ENCODE measurements at places on chromosomes 16 and 17.

- DNase-seq = no peak
These were observed 38.3 kb downstream of the CCDC182 start for GRCh38 chr17:57706761-57707160.

- DNase-seq = no peak
These were observed 25.8 kb downstream of the CAPNS2 start for GRCh38 chr16:55592306-55592705.

GRCh38 chr16:87133112-87133850, 183.9 kb downstream of the C16orf95 start:
- no peak for DNase-seq

- no peak for DNase-seq
These were observed 8.9 kb downstream of the MYH10 start for GRCh38 chr17:8621585-8621984.

- no peak for DNase-seq
These were observed 17.5 kb downstream of the WWOX start for GRCh38 chr16:78116946-78117345.

DNA sequence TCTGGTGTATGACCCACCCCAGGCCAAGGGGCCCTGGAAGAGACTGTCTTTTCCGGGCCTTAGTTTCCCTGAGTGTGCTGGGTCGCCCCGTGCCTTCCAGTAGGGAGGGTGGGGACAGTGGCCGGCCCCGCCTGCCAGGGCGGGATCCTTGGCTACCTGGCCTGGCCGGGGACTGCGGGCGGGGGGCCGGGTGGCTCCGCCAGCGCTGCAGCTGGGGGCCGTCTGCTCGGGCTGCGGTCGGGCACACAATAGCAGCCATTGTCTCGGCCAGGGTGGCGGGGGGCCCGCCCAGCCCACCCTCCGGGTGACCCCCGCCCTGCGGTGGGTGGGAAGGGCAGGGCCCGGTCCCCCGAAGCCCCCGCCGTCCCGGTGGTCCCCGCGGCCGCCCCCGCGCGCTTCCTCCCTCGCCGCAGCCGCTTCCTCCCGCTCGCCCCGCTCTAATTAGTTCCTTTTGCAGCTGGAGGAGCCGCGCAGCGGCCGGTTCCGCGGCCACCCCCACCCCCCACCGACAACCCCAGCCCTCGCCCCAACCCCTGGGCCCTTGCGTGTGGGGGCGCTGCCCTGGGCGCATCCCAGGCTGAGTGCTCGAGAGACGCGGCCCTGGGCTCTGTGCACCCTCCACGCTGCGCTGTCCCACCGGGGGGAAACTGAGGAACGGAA, 11.6 kb downstream of the GLIS2 start:
- DNase-seq = no peak

GRCh38 chr16:2157480-2158261, 2.1 kb downstream of the TRAF7 start:
- no peak for DNase-seq

- DNase-seq = no peak
These were observed 562 bp downstream of the ZC3H7A start for GRCh38 chr16:11796227-11797165.

GRCh38 chr17:40110026-40110845, 9.8 kb upstream of the NR1D1 start:
- DNase-seq = no peak

GRCh38 chr17:73293480-73293911, 18.3 kb downstream of the CDC42EP4 start:
- no peak for DNase-seq

GRCh38 chr17:77125432-77125901, 15.3 kb upstream of the SEC14L1 start:
- no peak for DNase-seq

- no peak for DNase-seq
These were observed 42.7 kb upstream of the ICAM2 start for GRCh38 chr17:64063088-64063487.

- no peak for DNase-seq
These were observed 18.6 kb downstream of the RAD51C start for GRCh38 chr17:58710948-58711552.

DNA sequence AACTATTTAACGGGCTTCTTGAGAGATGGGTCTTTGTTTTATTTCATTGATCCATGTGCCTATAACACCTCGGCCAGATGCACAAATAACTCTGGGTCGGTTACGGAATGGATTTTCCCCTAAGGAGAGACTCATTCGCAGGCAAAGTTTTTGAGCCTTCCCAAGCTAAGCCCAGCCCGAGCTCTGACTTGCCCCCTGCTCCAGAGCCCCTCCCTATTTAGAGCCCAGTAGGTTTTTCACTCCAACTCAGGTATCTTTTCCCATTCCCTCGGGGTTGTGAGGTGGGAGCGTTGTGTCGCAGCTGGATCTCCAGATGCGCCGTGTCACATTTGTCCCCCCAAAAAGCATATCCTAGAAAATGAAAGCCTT, 812 bp upstream of the MYOCD start:
- DNase-seq = no peak

- no peak for DNase-seq
These were observed 12.8 kb downstream of the XYLT1 start for GRCh38 chr16:17457997-17458396.

DNA sequence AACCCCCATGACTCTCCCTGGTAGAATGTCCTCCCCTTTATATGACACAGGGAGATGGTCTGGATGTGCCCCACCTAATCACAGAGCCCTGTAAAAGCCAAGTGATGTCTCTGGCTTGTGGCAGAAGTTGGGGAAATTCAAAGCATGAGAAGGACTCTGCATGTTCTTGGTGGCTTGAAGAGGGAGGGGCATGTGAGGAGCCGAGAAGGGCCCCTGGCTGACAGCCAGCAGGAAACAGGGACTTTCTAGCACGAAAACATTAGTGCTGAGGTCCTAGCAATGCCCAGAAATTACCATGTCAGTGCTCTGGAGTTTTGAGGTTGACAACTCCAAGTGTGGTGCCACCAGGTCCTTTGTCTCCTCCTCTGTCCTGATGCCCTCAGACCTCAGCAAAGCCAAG, 75.9 kb downstream of the USP22 start:
- DNase-seq = no peak

- DNase-seq = no peak
These were observed 45.1 kb upstream of the MTSS2 start for GRCh38 chr16:70730944-70731343.

DNA sequence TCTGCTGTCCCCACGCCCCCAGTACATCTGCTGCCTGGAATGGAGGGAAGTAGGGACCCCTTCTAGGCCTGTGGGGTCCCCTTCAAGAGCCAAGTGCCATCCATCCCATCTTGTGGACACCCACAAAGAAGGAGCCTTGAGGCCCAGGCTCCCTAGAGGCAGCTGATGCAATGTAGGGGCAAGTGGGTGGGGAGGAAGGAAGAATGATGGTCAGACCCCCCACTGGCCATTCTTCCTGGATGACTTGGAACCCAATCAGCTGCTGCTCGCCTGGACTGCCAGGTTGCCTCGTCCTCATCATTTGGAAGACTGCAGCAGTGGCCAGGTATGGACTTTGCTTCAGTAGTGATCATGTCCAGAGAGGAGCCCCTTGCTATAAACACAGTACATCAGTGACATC, 48.9 kb downstream of the SMPD3 start:
- no peak for DNase-seq

DNA sequence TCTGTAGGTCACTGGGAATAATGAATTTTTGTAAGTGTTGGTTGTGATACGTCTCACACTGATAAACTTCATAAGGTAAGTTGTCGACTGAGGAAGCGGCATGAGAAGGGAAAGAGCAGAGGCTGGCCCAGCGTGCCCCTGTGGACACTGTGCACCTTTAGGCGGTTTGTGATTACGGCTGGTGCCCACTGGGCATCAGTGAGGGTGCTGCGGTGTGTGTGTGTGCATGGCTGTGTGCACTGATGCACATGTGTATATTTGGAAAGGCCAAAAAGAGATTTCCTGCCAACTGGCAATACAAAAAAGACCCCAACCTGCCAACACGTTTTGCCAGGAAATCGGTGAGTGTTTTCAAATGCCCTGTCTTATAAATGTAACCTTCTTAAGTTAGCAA, 11.9 kb downstream of the IRF8 start:
- DNase-seq = no peak

DNA sequence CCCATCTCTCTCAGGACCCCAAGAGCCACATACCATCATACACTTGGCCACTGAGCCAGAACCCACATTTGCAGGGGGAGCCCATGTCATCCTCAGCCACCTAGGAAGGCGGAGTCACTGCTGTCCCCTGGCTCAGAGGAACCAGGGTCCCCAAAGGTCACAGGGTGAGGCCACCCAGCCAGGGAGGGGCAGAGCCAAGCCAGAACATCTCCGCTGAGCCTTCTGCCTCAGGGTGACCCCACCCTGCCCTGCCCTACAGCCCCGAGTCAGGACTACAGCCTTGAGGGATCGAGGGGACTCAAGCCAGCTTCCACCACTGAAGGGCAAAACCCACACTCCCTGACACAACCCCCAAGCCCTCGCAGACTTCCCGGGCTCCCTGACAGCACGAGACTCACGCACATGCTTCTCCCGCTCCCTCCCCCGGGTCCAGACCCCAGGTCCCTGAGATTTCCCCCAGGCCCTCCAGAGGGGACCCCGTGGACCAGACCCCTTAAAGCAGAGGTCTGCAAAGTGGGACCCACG, 17.4 kb downstream of the PIEZO1 start:
- no peak for DNase-seq

DNA sequence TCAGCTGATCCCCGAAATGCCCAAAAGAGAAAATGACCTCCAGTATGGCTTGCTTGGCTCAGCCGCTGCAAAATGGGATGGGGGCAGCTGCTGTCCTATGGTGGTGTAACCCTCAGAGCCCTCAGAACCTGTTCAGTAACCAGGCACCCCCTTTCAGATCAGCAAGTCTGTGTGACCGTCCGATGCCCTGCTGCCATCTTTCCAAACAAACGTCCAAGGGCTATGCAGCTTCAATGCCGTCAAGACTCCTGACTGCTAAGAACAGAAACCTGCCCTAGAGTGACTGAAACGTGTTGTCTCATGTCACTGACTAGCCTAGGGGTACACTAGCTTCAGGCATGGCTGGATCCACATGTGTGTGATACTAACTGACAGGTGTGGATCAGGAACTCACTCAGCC, 70.4 kb downstream of the GNAO1 start:
- DNase-seq = no peak

GRCh38 chr17:46942441-46943217, 19.7 kb downstream of the GOSR2 start:
- DNase-seq = no peak

GRCh38 chr16:929227-930073, 41.3 kb downstream of the LMF1 start:
- DNase-seq = no peak

DNA sequence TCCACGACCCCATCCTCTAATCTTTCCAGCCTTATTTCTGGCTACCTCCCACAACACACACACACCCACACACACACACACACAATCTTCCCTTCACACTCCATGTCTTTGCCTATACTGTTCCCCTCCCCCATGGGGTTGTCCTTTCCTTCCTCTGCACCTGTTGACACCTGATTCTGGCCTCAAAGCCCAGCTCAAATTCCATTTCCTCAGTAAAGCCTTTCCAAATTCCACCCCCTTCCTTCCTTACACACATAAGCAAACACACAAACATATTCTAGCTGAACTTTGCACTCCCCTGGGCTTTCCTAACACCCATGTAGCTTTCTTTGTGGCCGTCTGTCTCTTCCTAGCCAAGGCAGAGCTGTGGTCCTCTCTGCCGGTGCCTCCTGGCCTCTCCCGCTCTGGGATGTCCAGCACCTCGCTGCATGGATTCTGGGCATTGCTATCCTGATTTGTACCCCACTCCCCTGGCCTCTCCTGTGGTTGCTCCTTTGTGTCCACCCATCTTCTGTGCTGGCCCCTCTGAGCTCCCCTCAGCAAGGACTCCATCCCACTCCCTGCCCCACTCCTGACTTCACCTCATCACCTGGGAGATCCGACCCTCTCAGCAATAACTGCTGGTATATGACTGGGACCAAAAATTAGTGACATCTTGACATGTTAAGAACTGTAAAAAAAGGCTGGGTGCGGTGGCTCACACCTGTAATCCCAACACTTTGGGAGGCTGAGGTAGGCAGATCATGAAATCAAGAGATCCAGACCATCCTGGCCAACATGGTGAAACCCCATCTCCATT, 8.4 kb upstream of the SRCIN1 start:
- no peak for DNase-seq

DNA sequence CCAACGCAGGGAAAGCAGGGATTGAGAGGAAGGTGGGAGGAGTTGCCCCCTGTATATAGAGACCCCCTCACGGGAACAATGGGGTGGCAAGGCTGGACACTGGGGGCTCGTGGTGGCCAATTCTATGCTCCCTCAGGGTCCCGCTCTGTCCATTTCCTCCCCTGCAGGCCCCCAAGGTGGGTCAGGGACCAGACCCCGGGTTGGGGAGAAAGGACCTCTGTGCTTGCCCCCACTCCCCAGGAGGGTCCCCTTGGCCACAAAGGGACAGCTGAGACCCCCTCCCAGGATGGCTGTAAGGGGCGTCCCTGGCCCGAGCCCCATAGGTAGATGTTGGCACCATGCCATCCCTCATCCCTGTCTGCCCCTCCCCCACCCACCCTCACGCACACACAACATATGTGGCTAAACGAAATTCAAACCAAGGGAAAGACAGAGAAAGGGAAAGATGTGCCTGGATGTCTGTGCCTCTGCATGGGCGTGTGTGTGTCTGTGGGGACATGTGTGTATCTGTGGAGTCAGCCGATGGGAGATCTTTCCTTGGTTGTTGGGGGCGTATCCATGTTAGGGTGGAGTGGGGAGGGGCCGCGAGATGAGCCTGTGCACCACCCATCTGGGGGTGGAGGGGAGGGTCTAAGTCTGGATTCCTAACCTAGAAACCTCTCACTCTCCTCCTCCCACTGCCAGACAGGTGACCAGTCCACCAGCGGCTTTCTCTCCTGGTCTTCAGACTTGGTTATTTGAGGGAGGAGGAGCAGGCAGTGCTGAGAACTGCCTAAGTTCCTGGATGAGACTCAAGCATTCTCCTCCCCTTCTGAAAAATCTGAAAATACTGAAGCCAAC, 642 bp upstream of the NEUROD2 start:
- DNase-seq = no peak

DNA sequence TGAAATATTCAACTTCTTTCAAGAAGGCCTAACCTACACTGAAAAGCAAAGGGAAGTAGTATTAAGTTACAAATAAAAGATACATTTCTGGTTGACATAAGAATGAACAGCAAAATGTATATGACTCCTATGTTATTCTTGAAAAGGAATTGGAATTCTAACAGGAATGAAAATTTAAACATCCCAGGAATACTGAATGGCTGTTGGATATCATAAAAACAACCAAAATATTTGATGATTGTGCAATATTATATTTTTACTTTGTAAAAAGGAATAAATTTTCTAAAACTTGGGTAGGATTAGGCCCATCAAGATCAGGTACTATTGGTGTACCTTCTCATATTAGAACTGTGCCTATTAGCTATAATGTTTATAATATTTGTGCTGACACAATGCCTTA, 50.0 kb downstream of the CYB5B start:
- no peak for DNase-seq

- peak; percentile 17 for DNase-seq
These were observed 114.4 kb downstream of the SEC14L1 start for GRCh38 chr17:77254951-77255825.

DNA sequence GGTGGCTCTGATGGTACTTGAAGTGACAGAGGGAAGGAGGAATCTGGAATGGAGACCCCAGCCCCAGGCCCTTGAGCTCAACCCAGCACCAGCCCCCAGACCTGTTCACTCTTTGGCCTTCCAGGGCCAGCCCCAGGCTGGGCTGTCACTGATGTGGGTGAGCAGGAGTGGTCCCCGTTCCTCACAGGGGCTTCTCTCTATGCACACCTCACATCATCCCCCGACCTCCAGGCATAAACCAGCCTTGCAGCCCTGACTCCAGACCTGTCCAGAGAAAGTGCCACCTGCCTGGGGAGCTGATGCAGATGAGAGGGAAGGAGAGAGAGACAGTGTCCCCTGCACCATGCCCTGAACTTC, 182.6 kb upstream of the SDK2 start:
- DNase-seq = no peak

- DNase-seq = no peak
These were observed 1.8 kb downstream of the NLRP1 start for GRCh38 chr17:5582209-5583185.
